ENCODE measurements at places on chromosomes 11 and 22.

DNA sequence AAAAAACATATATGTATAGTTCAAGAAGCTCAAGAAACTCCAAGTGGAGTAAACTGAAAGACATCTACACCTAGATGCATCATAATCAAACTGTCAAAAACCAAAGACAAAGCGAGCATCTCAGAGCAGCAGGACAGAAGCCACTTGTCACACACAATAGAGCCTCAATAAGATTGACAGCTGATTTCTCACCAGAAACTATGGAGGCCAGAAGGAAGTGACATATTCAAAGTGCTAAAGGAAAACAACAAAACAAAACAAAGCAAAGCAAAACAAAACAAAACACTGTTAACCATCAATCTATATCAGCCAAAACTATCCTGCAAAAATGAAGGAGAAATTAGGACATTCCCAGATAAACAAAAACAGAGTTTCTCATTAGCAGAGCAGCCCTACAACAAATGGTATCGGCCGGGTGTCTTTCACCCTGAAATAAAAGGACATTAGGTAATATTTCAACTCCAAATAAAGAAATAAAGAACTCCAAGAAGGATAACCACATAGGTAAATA, 65.8 kb upstream of the SEPTIN5 start:
- DNase-seq = no peak

DNA sequence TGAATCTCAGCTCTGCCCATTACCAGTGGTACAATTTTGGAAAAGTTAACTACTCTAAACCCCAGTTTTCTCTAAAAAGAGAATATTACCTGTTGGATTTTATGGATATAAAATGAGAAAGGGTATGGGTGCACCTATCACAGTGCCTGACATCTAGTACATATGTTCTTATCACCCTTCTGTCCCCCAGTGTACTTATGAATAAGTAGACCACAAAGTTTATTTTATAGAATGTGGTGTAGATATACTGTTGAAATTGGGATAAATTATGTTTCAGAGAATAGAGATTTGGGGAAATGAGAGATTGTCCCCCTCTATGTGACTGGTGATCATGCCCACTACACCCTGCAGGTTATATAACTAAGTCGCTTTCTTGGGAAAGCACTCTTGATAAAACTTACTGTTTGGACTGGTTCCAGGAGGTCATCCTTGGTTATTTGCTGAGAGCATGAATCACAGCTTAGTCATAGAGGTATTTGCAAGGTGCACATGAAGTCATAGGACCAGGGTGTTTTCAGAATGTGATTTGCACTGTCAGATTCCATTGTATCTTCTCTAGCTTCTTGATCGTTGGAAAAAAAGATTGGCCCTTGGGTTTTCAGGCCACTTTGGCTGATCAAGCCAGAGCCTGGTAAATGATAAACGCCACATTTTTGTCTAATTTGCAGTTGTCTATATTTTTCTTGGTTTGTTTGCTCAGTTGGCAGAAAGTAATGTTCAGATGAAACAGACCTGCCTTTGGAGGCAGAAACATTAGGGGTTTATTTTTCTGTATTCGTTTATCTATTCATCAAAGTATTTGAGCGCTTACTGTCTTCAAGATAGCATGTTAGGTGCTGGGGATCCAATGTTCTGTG, 21.3 kb downstream of the STX3 start:
- no peak for DNase-seq

DNA sequence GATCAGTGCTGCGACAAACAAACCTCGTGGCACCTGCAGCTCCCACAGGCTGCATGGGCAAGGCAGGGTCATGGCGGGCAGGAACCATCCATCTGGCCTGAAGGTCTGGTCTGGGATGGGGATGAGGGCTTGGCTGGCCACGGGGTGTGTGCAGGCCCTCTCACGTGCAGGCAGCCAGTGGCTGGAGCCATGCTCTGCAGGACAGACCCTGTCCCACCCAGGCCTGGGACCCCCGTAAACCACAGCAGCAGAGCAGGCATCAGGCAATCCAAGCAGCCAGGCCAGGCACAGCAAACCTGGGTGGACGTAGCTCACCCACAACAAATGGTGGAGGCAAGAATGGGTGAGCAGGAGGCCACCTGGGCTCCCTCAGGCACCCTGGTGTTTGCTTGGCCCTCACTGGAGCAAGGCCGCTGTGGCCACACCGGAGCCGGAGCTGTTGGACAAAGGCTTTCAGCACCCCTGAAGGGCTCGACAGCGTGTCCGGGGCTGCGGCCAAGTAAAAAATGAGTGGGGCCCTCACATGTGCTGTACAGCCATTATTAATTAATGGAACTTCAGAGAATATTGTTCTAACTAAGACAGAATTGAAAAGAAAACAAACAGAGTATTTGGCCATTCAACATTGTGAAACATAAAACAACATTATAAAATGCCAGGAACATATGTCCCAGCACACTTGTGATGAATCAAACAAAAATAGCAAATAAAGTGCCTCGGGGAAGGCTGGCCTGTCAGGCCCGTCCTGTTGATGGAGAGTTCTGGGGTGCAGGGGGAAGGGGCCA, 24.0 kb upstream of the GNB1L start:
- no peak for DNase-seq

GRCh38 chr11:76798202-76798581, 15.0 kb downstream of the TSKU start:
- DNase-seq = no peak

DNA sequence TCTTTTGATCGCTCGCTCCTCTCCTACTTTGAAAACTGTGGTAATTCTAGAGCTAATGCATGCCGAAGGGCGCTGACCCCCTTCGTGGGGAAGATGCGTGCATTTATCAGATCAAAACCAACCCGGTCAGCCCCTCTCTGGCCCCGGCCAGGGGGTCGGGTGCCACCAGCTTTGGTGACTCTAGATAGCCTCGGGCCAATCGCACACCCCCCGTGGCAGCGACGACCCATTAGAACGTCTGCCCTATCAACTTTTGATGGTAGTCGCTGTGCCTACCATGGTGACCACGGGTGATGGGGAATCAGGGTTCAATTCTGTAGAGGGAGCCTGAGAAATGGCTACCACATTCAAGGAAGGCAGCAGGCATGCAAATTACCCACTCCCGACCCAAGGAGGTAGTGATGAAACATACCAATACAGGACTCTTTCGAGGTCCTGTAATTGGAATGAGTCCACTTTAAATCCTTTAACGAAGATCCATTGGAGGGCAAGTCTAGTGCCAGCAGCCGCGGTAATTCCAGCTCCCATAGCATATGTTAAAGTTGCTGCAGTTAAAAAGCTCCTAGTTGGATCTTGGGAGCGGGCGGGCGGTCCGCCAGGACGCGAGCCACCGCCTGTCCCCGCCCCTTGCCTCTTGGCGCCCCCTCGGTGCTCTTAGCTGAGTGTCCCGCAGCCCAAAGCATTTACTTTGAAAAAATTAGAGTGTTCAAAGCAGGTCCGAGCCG, 3898.2 kb upstream of the OR11H1 start:
- no peak for DNase-seq

DNA sequence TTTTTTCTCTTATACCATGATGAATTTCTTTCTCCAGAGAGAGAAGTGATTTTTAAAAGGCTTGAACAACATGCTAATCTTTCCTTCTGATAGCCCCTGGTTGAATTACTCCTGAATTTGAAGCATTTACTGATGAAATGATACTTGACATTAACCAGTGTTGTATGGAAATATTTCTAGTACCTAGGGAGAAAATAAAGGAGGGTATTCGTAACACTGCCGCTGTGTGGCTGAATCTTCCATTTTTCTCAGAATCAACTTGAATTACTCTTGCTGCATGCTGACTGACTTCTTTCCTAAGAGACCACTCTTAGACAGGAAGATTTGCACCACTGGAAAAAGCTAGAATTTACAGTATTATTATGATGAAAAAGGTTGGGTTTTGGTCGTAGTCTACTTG, 118.3 kb downstream of the FAT3 start:
- DNase-seq = no peak

DNA sequence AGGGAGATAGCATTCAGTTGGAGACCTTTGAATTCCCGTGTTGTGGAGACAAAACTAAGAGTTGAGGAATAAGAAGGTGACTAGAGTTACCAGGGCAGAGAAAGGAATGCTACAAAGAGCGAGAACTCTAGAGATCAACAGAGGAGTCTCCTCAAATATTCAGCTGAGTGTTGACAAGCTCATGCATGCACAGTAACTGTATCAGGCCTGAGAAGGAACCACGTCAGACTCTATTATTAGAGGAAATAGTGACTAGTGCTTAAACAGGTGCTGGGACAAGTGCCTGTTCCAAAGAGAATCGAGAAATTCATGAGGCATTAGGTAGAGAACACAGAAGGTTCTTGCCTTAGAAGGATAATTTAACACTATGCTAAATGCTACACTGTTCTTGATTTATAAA, 333.8 kb upstream of the CHORDC1 start:
- no peak for DNase-seq

GRCh38 chr22:28075358-28075981, 156.4 kb upstream of the PITPNB start:
- no peak for DNase-seq

GRCh38 chr11:77080643-77081210, 14.0 kb downstream of the CAPN5 start:
- no peak for DNase-seq

- DNase-seq = no peak
Measured at GRCh38 chr11:83278351-83278750, 7.8 kb downstream of the CCDC90B start.

- no peak for DNase-seq
Measured at GRCh38 chr11:64060861-64061444, 25.2 kb downstream of the FLRT1 start.

DNA sequence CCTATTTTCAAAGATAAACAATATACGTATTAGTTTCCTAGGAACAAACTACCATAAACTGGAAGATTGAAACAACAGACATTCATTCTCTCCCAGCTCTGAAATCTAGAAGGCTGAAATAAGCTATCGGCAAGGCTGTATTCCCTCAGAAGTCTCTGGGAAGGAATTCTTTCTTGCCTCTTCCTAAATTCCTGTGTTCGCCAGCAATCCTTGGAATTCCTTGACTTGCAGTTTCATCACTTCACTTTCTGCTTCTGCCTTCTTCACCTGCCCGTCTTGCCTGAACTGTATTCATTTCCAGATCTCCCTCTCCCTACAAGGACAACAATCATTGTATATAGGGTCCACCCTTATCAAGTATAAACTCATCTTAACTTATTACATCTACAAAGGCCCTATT, 17.7 kb upstream of the PRDM10 start:
- no peak for DNase-seq

GRCh38 chr11:125943661-125944349, 2.0 kb upstream of the VSIG10L2 start:
- no peak for DNase-seq

DNA sequence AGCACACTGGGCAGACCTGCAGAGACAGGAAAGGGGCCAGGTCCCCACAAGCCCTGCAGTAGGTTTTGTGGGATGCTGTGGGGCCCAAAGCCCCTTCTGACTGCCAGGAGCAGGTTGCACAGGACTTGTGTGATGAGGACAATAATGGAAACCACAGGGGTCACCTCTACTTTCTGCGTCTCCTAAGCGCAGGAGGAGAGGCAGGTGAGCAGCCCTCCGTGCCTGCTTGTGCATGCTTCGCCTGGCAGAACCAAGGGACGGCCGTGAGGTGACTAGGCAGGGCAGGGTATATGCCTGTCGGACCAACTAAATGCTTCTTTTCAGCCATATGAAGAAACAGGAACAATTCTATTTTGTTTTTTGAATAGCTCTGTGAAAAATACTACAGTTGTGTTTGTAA, 77.9 kb upstream of the PITPNB start:
- DNase-seq = no peak

DNA sequence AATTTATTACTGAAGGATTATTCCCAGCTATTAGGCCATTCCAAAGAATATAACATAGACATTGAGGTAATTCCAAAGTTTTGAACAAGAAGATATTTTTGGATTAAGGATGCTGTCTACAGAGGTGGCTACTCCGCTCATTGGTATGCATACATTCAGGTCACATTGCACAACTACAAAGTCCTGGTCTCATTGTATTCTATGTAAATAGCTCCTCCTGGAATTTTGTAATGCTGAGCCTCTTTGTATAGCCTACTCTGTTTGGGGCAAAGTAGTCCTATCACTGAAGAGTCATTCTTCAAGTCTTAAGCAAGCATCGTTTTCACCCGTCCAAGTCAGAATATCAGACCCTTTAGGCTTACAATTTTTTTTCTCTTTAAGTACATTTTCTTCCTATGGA, 142.4 kb downstream of the KIF18A start:
- DNase-seq = no peak

DNA sequence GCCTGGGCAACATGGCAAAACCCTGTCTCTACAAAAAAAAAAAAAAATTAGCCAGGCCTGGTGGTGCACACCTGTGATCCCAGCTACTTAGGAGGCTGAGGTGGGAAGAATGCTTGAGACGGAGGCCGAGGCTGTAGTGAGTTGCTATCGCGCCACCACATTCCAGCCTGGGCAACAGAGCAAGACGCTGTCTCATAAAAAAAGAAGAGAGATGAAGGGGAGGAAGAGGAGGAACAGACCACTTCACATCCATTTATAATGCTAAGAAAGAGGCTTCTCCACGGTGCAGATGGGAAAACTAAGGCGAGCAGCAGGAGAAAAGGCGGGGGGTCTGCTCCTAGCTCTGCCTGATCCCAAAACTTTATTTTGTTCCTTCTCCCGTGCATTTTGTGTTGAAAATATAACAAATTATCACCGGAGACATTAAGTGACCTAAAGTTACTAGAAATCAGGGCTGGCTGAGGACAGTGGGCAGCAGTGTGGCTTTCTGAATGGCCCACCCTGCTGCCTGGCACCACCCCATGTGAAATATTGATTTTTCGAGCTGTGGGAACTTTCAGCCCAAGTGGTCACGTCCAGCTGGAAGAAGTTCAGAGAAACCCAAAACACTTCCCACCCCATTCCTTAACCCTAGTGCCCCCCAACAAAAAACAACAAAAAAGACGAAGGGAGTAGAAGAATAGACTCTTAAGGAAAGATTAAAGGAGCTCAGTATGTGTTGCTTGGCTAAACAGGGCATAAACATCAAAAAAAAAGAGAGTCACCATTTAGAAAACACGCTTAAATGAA, 9.5 kb downstream of the MYH9 start:
- no peak for DNase-seq

DNA sequence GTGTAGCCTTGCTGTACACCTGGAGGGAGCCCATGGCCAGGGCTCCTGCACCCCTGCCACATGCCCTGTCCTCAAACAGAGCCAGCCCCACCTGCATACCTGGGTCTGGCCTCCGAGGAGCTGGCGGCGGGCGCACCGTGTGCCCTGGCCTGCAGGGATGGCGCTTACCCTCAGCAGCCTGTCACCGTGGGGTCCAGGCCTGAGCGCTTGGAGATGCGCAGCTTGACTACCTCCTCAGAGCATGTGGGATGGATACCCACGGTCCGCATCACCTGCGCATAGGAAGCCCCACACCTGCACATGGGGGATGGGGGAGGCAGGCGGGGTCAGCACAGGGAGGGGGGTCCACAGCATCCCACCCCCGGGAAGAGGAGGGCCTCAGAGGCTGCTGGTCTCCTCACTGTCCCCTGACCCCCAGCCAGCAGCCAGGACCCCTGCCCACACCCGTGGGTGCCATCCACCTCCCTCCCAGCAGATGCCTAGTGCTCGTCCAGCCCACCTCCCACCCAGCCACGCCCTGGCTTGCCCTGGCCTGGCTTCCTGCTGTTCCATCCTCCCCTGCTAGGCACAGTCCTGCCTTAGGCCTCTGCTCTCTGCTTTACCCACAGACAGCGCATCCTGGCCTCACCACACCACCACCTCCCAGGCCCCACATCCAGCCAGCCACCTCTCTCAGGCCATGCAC, 22.4 kb upstream of the GNB1L start:
- DNase-seq = no peak

All from NCI-H1048 (cell line).